GM12891 (cell line): ENCODE measurements at places on chromosomes 5 and 9.

DNA sequence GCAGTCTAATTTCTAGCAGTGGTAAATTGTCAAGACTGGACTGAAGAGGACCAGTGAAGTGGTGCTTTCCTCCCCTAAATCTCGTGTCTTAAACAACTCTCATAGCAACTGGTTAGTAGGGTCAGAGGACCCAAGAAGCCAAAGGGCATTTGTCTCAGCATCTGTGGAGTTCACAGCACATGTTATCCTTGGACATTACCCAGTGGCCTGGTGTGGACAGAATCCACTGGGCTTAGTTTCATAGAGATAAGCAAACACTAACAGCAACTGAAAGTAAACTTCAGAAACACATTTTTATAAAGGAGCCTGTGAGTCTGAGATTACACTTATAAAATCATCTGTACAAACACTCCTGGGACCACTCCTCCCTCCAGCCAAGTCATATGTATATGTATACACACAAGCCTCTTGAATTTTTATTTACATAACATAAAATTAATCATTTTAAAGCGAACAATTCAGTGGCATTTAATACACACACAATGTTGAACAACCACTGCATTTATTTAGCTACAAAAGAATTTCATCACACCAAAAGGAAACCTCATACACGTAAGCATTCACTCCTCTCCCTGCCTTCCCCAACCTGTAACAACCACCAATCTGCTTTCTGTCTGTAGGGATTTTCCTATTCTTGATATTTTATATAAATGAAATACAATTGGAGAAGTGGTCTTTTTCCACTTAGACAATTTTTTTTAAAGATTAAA lies 457.8 kb downstream of the RASEF start:
- DNase-seq = no peak

- DNase-seq = no peak
Observed at GRCh38 chr5:31890046-31890445, 251.1 kb downstream of the PDZD2 start.

GRCh38 chr5:172719211-172719610 lies 51.8 kb downstream of the DUSP1 start:
- DNase-seq = no peak

DNA sequence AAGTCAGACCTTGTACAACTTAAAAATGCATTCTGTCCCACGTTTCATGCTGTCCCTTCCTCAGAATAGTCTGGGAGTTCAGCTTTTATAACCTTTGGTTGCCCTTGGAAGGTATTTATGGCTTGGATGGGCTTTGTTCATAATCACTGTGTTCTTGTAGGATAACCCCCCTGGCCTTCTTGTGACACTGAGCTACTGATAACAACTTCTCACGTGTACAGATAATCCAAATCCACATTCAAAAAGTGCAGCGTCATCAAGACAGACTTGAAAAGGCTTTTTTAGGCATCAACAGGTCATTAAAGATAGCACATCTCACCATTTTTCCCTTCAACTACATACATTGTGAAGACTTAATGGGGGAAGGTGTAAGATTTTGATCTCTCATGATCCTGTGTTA lies 42.0 kb downstream of the SLC1A3 start:
- no peak for DNase-seq

GRCh38 chr5:159359408-159359807 lies 29.1 kb upstream of the IL12B start:
- no peak for DNase-seq

DNA sequence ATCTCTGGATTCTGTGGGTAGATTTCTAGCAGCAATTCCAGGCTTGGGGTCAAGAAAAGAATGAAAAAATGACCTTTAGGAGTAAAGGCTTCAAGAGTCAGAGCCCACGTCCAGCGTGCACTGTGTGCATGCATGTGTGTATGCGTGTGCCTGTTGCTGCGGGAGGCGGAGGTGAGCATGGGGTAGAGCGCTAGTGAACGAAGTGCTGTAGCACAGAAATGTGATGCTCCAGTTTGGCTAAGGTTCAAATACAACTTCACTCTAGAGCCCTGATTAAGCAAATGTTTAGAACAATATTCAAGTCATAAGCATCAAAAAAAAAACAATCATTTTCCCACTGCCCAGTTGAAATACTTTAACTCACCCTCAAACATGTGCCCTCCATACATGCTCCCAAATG lies 403.9 kb downstream of the ZNF608 start:
- no peak for DNase-seq

DNA sequence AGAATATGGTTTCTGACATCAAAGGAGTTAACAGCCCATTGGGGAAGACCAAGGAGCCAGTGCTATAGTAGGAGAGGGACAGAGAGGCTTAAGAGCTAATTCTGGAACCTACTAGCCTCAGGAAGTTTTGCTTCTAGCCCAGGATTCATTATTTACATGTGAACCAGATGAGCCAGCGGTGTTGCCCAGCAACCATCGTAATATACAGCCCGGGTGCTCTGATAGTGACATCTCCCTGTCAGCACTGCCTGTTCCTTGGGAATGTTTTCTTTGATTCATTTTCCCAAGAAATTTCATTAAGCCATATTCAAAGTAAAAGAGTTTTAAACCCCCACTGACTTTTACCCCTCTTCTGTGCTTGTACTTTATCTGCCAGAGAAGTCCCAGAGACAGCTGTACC lies 217.4 kb upstream of the ADAMTSL1 start:
- no peak for DNase-seq

GRCh38 chr9:18979367-18979766 lies 53.6 kb downstream of the SAXO1 start:
- no peak for DNase-seq

- no peak for DNase-seq
Observed at GRCh38 chr9:87382900-87383299, 114.8 kb upstream of the DAPK1 start.

DNA sequence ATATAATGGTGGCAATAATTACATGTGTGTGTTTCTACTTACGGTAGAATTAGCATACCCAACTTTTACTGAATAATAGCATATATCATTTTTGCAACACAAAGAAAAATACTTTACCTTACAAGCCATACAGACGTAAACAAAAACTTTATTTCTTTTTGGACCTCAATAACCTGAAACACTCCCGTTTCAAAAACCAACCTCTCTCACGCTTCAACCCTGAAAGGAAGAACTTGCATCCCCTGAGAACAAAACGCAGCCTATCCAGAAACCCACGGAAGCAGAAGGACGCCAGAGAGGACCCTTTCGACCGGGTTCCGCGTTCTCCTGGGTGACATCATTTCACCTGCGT lies at the start of gene RNF38:
Gene RNF38 (minus strand): TSS at position 290 of the 352 bp plus-strand sequence. CDS start 161 bp downstream, at position 129.
- DNase-seq = no peak
